ENCODE measurements at places on chromosomes 2 and 18.

DNA sequence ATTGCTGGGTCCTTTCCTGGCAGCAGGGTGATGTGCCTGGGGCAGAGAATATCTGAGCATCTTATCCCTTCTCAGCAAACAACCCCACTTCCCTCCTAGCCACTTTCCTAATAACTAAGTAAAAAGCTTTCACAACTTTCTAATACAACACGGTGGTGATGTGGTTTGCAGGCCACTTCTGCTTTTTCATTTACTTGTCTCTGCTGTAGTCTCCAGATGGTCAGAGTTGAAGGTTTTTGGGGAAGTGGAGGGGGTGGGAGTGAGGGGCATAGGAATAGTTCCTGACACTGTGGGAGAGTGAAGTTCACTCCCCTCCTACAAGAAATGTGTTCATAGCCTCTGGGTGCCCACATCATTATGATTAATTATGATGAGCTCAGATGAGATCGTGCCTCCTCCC, 11.6 kb downstream of the OXER1 start:
- DNase-seq: no peak

DNA sequence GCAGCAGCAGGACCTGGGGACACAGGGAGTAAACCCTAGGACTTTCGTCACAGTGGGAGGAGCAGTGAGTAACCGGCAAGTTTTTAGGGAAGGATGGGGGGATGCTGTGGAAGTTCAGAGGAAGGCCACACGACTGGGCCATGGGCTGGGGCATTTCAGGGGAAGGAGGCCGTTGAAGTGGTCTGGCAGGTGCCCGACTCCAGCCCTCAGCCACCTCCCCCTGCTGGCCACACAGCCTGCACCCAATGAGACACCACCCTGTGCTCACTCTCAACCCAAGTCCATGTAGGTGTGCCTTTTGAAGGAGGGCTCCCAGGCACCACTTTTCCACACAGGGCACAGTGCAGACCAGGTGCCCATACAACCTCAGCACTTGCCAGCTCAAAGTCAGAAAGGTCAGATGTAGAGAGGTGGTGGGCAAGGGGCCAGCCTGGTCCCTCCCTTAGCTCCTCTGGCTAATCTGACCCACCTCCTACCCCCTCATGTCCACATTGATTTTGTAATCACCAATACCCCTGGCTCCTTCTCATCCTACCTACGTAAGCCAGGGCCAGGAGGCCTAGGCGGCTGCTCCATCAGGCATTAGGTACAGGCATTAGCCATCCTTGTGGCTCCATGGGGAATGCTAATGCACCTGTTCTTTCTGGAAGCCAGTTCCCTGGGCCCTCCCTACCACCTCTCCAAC, 211.2 kb downstream of the SMAD2 start:
- DNase-seq: no peak

DNA sequence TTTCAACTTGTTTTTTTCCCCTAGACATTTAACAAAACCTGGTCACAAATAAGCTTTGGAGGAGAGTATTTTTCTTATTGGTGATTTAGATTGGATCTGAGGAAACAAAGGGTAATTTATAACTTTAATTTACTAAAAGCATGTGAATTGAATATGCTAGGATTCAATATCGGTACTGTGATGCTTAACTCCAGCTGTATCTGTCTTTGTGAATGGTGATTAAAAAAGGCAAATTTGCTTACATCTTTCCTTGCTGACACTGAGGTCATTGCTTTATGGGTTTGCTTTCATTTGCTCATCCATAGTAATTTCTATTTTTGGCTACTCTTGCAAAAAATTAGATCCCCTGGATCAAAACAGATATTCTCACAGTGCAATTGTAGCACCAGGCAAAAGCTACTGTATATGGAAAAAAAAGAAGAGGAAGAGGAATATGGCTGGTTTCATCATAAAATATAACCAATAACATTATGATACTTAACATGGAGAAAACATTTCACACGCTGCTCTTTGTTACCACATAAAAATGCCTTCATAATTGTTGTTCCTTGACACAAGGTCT, 832.0 kb upstream of the ZEB2 start:
- DNase-seq: no peak

- DNase-seq: no peak
Observed at GRCh38 chr2:212667751-212668316, 129.2 kb upstream of the ERBB4 start.

GRCh38 chr2:63008838-63009237, 41.8 kb upstream of the OTX1 start:
- DNase-seq: no peak

- DNase-seq: no peak
Observed at GRCh38 chr2:233041722-233042323, 9.4 kb downstream of the NEU2 start.

GRCh38 chr2:160388464-160389263, 104.9 kb downstream of the RBMS1 start:
- DNase-seq: no peak

- no peak for DNase-seq
Observed at GRCh38 chr18:67728364-67728763, 211.8 kb upstream of the DSEL start.

GRCh38 chr18:38751211-38751610, 1185.6 kb upstream of the CELF4 start:
- DNase-seq: no peak

DNA sequence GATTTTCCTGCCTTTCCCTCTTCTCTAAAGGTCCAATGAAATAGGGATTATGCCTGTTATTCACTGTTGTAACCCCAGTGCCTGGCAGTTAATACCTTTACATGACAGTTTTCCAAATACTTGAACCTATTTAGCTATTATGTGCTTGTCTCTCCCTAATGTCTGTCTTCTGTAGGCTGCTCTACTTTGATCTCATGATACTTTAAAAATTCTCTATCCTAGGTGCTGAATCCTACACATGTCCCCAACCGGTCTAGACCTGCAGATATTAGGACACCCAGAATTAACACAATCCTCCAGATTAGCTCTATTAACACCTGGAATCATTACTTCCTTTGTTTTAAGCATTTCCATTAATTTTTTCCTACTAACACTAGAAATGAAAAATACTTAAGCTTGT, 7.3 kb downstream of the CEBPZ start:
- no peak for DNase-seq

- DNase-seq: no peak
Observed at GRCh38 chr18:26869640-26870039, 4.1 kb upstream of the AQP4 start.

GRCh38 chr2:224570328-224570993, 14.7 kb downstream of the CUL3 start:
- no peak for DNase-seq

GRCh38 chr2:36376319-36376765, 20.8 kb downstream of the CRIM1 start:
- no peak for DNase-seq

DNA sequence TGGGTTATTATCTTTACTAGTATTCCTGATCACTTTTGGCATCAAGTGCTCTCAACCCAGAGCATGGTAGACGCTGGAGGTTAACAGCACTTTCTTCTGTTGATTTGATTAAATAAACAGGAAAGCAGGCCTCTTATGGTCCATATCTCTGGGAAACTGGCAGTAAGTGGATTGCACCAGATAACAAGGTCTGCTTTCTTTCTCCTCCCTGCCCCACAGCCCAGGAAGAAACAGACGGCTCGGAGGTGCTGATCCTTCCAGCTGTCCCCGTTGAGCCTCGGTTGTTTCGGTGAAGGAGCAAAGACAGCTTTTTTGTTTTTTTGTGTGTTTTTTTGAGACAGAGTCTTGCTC, 100.8 kb upstream of the KCTD1 start:
- no peak for DNase-seq

DNA sequence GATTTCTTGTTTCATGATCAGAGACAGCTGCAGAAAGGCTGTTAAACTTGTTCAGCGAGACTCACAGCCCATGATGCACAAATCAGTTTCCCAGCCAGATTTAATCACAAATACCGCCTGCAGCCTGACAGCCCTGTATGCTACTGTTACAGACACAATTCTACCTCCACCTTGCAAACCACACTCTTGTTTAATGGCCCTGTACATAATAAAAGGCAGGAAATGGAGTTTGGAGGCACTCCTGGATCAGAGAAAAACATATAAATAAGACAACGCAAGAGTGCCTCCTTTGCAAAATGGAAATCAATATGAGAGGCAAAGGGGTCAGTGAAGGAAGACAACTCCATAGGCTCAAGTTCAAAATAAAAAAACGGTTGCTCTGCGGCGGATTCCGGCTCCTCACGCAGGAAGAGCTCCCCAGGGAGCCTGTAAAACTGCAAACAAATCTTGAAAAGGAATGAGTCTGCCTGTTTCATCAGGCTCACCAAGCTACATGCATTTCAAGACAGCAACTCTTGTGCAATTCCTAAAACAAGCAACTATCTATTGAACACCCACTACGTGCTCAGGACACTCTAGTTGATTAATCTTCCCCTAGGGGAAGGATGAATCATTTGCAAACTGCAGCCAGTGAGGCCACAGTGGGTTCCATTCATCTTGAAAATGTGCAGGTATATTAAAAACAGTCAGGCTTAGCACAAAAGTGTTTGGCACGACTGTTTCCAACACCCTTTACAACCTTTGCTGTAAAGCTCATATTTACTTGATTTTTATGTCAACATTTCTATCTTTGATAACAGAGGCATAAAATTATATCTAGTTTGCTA, 37.5 kb downstream of the TBC1D8 start:
- DNase-seq: no peak

DNA sequence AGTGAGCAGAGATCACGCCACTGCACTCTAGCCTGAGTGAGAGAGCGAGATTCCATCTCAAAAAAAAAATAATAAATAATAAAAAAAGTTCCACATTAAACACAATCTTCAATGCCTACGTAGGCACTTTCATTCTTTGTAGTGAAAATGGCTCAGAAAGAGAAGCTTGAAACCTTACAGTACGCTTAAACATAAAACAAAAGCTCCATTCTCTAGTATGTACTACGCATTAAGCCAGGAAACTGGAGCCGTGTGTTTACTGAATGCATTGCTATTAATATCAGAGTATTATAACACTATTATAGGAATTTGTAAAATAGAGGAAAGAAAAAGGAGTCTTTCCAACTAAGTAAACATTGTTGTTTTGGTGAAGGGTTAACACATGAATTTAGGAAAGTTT, 41.3 kb upstream of the LMAN1 start:
- DNase-seq: no peak

GRCh38 chr2:86213699-86214502, 14.6 kb downstream of the MRPL35 start:
- no peak for DNase-seq

GRCh38 chr2:200253639-200254038, 52.9 kb upstream of the SPATS2L start:
- DNase-seq: no peak

GRCh38 chr2:112674229-112674628, 28.5 kb downstream of the SLC20A1 start:
- no peak for DNase-seq

- DNase-seq: no peak
Observed at GRCh38 chr2:186639939-186640338, 50.1 kb downstream of the ITGAV start.

DNA sequence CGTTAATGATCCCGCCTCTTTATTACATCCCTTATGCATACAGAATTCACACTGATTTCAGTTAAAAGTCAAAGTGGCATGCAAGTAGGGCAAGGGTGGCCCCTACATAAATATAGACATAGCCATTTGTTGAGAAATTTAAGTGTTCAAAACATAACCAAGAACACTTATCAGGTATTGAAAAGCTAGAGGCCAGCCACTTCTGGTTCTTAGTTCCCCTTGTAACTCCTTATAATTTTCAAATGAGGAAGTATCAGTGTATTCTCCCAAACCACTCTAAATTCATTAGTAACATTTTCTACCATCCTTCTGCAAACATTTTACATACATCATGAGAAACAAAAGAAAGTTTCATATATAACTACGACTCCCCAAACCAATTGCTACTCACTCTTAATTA, 5.8 kb upstream of the ARL5A start:
- DNase-seq: no peak

All from activated T-cell treated with anti-CD3 and anti-CD28 coated beads, Interleukin-2, amount 50 U/mL, for 1 hour (primary cell).